ENCODE measurements at places on chromosomes 12 and 14.

DNA sequence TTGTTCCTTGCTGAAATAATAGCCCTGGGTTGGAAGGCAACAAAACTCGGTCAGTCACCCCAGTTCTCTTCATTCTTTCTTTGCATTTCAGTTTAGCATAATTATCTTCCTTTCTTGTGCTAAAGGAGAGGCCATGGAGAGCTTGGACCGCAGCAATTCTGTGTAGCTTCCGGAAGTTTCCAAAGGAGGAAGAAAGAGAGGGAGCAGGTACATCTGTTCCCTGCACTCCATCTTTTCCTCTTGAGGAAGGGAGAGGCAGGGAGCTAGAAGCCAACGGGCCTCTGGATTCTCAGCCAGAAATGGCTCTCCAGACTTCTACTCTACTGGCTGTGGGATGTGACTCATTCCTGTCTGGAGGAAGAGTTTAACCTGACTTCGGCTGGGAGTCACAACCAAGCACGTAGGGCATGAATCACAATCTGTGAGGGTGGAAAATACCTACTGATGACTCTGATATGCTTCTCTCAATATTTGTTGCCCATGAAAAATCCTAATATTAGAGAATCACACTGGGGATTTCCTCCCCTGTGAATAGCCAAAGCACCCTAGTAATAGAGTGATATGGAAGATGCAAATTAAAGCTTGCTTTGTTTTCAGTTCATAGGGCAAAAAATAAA, 17.0 kb downstream of the ANO6 start:
- peak; percentile 7 for DNase-seq

- DNase-seq = no peak
These were observed 282.9 kb upstream of the FLRT2 start for GRCh38 chr14:85247071-85247470.

- DNase-seq = no peak
These were observed 293.2 kb upstream of the FAR2 start for GRCh38 chr12:28855761-28856310.

GRCh38 chr14:63287666-63288483, 30.9 kb downstream of the GPHB5 start:
- DNase-seq = no peak

- DNase-seq = no peak
These were observed 47.8 kb downstream of the SAV1 start for GRCh38 chr14:50620341-50620740.

DNA sequence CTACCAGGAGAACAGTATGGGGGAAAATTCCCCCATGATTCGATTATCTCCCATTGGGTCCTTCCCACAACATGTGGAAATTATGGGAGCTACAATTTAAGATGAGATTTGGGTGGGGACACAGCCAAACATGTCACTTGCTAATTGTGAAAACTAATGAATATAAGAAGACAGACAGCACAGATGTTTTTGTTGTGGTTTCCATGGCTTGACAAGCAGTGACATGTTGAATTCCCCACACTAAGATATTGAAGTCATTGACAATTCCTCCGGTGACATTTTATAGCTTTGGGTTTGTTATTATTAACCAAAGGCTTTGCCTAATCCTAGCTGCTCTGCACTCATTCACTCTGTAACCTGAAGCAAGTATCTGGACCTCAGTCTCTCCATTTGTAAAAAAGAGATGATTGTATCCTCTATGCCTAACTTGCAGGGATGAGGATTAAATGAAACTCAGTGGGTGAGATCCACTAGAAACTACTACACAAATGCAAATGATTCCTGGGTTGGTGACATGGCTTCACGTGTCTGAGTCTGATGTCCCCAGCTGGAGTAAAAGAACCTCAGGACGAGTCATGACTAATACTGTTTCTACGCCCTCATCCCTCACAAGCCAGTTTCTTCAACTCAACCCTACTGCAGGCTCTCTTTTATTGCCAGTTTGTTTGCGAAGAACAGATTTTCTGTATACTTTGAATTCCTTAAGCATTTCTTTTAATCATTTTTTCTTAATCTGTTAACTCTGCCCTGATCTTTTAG, 71.6 kb downstream of the ASCL1 start:
- no peak for DNase-seq

GRCh38 chr12:11863988-11864387, 206.8 kb upstream of the BCL2L14 start:
- no peak for DNase-seq

GRCh38 chr14:29814156-29815015, 113.3 kb downstream of the PRKD1 start:
- DNase-seq = no peak

- DNase-seq = no peak
These were observed 214.8 kb downstream of the MSRB3 start for GRCh38 chr12:65492998-65493912.

DNA sequence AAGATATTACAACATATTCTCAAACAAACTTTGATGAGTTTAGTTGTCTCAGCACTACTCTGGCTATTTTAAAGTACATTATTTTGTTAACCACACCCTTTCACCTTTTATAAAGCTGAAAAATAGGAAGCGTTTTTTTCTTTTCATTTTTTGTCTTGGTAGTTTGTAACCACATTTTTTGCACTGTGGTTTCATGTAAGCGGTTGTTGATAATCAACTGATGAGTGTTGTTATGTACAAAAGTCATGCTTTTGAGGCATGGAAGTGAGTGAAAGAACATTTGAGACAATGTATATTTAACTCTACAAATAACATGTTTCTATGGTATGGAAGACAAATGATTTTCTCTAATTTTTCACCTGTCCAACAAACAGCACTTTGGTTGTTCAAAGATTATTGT, 52.1 kb upstream of the ATP2B1 start:
- DNase-seq = no peak

Data from stimulated activated CD4-positive, alpha-beta T cell treated with anti-CD3 and anti-CD28 coated beads, Interleukin-12 subunit alpha, Interleukin-12 subunit beta, amount 100 ng/mL, for 4 hours (primary cell).